ENCODE measurements at places on chromosomes 4 and X. TPM values are rescaled to one million over a fixed set of nuclear protein-coding genes. Genes with fewer than 3 reads are reported as not detected.

Gene ACE2
- total RNA-seq = not detected

Gene CXorf65
- total RNA-seq = not detected

Gene SMIM10L2A
- total RNA-seq = 0.20 TPM

Gene CXCL13
- not detected for total RNA-seq

Gene DGAT2L6
- not detected for total RNA-seq

Gene RTL9
- total RNA-seq = not detected

Measured in mammary microvascular endothelial cell (primary cell).